ENCODE measurements at places on chromosomes 7 and 10.

GRCh38 chr7:123131556-123131955 is 68.2 kb downstream of the SLC13A1 start:
- no peak for DNase-seq

GRCh38 chr10:48594803-48595538 is 9.9 kb downstream of the ARHGAP22 start:
- DNase-seq, result no peak

GRCh38 chr10:52455098-52455497 is 141.0 kb downstream of the DKK1 start:
- no peak for DNase-seq

DNA sequence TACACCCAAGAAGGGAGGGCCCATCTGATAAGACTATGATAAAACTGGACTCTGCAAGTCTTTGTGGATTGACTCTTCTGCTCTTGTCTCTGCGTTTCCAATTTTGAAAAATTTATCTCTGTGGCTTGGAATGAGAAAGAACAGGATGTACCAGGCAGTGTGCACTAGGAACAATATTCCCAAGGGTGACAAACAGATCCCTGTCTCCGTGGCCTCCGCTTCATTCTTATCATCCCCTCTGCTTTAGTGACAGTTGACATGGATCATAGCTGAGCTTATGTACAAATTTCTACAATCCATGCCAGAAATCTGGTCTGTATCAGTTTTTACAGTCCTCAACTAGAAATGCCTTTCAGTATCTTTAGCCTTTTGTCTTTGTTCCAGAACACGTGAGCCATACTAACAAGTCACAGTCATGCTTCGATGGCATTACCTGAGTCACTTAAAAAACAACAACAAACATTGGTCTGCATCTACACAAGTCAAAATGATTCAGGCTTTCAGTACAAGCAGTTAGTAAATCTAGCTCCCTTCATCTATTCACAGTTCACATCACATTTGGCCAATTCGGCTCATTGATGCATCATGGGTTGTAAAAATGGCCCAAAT is 393.6 kb upstream of the CELF2 start:
- no peak for DNase-seq

GRCh38 chr10:13648425-13648824 is 61.7 kb downstream of the PRPF18 start:
- no peak for DNase-seq

- DNase-seq, result peak; percentile 71
Measured at GRCh38 chr7:24831240-24831639, 74.0 kb upstream of the GSDME start.

DNA sequence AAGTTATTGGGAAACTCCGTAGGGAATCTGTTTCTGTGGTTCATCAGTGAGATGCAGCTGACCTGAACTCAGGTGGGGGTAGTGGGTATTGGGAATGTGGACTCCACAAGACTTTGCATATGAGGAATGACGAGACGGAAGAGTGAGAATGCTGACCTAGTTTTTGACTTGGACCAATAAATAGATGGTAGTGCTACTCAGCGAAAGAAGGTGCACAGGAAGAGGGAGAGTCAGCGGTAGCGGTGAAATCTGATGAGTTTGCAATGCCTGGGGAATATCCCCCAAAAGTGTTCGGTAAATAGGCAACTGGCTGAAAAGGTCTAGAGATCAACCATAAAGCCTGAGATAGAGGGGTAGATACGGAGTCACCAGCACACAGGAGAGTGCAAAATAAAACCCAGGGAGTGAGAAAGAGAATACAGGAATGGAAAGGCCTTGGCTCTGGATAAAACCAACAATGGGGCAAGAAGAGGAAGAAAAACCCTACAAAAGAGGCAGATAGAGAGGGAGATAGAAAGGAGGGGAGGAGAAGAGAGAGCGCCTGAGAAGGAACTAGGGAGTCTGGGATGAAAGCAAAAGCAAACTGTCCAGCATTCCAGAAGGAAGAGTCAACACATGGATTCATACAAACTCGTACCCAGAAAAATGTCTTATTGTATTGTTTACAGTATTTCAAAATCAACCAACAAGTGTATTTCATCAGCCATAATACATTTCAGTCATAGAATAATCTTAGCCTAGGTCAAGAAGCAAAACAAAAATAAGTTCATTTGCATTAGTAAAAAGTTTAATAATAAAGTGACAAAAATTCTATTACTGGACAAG is 5.4 kb downstream of the ARHGAP21 start:
- DNase-seq, result peak; percentile 54

DNA sequence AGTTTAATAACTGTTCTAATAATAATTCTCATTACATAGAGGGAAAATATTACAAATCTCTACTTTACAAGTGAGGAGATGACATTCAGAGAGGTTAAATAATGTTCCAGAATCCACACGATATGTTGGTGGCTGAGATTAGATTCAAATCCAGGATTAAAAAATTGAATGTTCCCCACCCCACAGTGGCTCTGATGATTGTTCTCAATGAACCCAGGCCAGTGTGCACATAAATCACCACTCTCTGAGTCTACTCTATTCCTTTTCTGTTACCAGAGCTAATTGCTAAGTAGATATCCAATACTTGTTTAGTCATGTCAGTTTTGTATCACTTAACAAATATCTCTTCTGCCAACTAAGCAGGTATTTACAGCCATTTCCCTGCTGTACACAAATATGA is 281.0 kb downstream of the ABCA13 start:
- DNase-seq, result no peak

GRCh38 chr10:61779950-61780659 is 117.4 kb downstream of the CABCOCO1 start:
- DNase-seq, result peak; percentile 64

GRCh38 chr10:87089746-87090145 is 4.9 kb downstream of the GLUD1 start:
- no peak for DNase-seq

DNA sequence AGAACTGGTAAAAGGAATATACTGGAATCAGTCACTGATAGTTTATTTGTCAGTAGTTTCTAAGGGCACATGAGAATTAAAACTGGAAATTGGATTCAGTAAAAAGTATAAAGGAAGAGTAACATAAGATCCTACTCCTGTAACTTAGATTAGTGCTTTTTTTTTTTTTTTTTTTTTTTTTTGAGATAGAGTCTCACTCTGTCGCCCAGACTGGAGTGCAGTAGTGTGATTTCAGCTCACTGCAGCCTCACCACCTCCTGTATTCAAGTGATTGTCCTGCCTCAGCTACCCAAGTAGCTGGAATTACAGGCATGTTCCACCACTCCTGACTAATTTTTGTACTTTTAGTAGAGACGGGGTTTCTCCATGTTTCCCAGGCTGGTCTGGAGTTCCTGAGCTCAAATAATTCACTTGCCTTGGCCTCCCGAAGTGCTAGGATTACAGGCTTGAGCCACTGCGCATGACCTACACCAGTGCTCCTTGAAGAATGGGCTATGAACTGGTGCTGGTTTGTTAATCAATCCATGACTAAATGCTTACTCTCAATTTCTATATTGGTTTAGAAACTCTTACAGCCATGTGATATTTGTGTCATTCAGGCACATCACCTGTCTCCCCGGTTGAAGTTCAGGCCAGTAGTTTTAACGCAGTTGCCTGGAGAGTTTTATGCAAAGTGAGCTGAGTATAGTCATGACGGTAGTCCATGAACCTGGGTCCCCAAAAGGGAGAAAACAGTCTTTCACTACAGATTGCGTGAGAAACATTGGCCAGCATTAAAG is 65.0 kb downstream of the ZEB1 start:
- no peak for DNase-seq

- no peak for DNase-seq
Measured at GRCh38 chr10:77648472-77648871, 10.9 kb upstream of the KCNMA1 start.

GRCh38 chr7:111586711-111587409 is 24.6 kb upstream of the IMMP2L start:
- no peak for DNase-seq

GRCh38 chr7:128954830-128955802 is 17.4 kb downstream of the IRF5 start:
- peak; percentile 26 for DNase-seq

GRCh38 chr7:131080754-131081153 is 246.9 kb upstream of the MKLN1 start:
- DNase-seq, result no peak

- no peak for DNase-seq
Measured at GRCh38 chr7:42128703-42129102, 108.3 kb downstream of the GLI3 start.

- DNase-seq, result no peak
Measured at GRCh38 chr7:29146057-29146706, at the start of gene CPVL. Gene CPVL (minus strand): TSS chr7:29146537. CDS start chr7:29121061, 25,476 bp downstream.

DNA sequence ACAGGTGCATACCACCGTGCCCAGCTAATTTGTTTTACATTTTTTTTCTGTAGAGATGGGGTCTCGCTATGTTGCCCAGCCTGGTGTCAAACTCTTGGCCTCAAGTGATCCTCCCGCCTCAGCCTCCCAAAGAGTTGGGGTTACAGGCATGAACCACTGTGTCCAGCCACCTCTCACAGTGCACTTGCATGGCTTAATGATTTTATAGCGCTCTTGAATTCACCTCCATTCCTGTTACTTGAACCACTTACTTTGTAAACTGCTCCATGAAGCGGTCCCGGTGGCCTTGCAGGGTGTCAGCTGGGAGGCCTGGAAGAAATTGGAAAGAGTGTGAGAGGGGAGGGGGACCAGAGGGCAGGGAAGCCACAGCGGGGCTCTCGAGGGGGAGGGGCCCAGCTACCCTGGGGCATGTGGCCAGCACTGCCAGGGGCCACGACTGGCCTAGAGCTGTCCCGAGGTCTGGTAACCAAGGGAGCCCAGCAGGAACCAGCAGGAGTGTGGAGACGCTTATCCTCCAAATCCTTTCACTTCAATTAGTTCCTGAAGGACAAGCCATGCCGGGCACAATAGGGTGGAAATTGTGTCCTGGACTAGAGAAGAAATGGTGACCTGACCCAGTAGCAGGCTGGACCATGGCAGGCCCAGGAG is 76.0 kb downstream of the SPDYE5 start:
- DNase-seq, result no peak

GRCh38 chr10:34581801-34582532 is 233.1 kb downstream of the PARD3 start:
- no peak for DNase-seq

DNA sequence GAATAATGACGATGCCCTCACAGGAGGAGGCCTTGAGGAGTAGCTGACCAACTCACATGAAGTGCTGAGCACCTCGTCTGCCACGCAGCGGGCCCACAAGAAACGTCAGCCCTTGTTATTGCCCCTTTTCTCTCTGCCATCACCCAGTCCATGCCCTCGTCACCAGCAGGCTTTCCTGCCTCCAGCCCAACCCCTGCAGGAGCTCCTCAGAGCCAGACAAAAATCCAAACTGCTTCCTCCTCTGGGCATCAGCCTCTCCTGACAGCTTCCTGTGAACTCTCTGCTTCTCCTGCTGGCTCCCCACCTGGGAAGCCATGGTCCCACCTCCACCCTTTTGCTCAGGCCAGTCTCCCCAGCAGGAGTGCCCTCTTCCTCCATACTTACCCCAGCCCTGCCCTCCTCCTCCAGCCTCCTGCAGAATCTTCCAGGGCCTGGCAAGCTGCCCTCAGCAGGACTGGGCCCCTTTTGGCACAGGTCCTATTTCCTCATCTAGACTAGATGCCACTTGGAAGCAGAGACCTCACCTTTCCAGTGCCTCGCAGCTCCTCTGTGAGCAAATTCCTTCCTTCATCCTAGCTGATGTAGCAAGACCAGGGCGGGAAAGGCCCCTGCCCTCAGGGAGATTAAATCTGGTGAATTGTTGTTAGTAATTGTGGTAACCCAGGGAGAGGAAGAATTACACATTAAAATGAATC is 115.1 kb downstream of the C10orf105 start:
- no peak for DNase-seq

DNA sequence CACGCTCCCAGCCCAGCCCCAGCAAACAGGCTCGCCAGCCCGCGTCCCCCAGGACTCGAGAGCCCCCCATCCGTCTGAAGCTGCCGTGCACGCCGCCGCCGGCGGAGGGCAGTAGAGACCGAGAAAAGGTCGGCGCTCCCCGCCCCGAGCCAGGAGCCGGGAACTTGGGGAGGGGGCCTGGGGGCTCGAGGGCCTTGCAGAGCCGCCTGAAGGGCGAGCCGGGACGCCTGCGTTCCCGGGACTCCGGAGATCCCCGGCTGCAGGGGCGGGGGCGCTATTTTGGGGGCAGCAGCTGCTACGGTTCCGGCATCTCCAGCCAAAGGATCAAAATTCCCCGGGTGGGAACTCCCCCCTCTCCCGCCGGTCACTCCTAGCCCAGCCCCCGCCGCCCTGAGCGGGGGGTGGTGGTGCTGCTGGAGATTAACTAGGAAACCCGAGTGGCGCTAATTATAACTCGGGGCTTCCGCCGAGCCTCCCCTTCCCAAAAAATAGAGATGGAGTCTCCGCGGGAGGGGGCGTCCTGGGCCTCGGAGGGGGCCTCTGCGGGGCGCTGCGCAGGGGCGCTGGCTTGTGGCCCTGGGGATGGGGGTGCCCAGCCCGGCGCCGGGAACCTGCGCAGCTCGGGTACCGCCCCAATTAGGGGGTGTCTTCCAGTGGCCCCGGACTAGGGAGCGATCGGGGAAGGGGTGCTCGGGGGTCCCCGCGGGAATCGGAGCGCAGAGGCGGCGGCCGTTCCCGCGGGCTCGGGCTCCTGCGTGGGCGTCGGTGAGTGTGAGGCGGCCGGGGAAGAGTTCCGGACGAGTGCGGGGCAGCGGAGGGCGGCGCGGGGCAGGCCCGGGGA is 608 bp downstream of the ACHE start:
- no peak for DNase-seq

GRCh38 chr10:79090134-79090803 is 21.5 kb downstream of the ZMIZ1 start:
- DNase-seq, result no peak

- DNase-seq, result no peak
Measured at GRCh38 chr7:24075426-24075810, 208.6 kb upstream of the NPY start.

DNA sequence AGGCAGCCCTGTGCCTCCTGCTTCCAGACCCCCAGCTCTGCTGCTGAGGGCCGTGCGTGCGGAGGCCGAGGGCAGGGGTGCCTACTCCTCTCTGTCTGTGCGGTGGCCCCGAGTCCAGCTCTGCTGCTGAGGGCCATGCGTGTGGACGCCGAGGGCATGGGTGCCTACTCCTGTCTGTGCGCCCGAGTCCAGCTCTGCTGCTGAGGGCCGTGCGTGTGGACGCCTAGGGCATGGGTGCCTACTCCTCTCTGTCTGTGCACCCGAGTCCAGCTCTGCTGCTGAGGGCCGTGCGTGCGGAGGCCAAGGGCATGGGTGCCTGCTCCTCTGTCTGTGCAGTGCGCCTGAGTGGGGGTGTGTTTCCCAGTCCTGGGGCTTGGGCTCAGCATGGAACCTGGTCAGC is 142.7 kb downstream of the ZMYND11 start:
- no peak for DNase-seq

Data from BJ (cell line).